NCI-H2227 treated with DMSO at 0.1 percent for 48 hours (cell line): ENCODE measurements at places on chromosomes 3 and 15.

GRCh38 chr15:79042213-79042928 is 48.2 kb downstream of the RASGRF1 start:
- no peak for DNase-seq

DNA sequence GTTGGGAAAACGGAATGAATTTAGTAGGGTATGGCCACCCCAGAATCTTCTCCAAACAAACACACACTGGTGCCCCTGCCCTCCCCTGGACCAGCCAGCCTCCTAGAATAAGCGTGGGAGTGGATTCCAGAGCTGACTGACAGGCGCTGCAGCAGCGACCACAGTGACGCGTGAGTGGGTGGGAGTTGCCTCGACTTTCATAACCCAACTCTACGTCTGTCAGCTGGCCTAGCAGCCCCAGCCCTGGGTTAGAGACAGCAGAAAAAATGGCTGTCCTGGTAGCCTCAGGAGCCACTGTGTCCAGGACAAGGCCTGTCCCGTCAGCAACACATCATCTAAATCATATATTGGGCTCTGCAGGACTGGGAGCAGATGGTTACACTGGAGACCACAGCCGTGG is 10.0 kb downstream of the PLA2G4B start:
- DNase-seq: no peak

- DNase-seq: no peak
Observed at GRCh38 chr3:62277450-62277849, 95.9 kb downstream of the FEZF2 start.

- DNase-seq: peak; percentile 64
Observed at GRCh38 chr15:40098489-40099261, 10.0 kb downstream of the BMF start.

DNA sequence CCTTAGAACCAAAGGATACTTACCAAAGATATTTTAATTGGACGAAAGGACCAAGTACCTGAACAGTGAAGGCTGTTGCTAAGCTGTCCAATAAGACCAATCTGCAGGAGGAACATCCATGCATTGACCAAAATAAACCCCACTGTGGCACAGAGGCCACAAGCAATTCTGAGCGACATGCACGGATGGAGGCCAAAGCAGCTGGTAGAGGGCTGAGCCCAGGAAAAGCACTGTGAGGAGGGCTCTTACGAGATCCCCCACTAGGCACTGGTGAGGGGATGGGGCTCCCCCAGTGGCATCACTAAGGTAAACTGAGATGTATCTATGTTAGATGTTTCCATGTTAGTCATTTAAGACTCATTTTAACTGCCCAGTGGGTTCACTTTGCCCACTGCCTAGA is 720.2 kb upstream of the LMCD1 start:
- DNase-seq: no peak

DNA sequence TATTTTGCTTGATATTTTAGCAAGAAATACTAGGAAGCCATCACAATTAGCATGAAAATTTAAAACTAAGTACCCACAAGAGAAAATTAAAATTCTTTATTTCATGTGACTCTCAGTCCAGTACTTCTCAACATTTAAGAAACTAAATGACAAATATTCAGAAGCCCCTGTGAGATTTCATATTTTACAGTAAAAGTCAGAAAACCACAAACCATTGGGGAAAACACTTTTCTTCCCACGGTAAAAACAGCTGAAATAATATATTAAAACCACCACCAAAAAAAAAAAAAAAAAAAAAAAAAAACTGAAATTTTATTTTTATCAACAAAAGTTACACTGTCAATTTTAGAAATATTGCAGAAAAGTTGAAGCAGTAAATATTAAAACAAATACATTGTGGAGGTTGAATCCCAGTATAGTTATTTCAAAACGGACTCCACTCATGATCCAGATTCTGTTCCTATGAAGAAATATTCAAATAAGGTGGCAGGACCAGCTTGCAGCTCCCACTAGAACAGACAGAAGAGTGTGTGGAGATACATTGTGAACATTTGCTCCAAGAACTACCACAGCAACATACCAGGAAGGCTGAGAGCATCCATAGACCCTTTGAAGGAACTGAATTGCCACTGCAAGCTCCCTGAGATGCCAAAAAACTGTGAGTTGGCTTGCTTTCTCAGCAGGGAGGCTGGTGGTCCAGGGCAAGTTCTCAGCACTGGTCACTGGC is 308.2 kb downstream of the CTNNB1 start:
- no peak for DNase-seq

DNA sequence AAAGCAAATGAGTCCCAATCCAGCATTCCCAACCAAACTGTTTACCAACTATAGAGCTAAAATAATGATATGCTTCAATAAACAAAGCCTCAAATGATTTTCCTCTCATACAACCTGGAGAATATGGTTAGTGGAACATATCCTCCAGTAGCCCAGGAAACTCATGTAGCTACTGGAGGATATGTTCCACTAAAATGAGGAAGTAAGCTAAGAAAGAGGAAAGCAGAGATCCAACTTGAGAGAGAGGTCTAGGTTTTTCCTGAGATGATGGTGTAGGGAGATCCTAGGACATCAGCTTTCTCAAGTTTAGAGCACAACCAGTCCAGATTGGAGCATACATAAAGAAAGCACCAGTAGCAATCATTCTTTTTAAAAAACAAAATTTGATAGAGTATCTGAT is 44.6 kb upstream of the SLC4A7 start:
- DNase-seq: no peak

GRCh38 chr3:171876680-171877147 is 33.6 kb downstream of the TMEM212 start:
- no peak for DNase-seq

DNA sequence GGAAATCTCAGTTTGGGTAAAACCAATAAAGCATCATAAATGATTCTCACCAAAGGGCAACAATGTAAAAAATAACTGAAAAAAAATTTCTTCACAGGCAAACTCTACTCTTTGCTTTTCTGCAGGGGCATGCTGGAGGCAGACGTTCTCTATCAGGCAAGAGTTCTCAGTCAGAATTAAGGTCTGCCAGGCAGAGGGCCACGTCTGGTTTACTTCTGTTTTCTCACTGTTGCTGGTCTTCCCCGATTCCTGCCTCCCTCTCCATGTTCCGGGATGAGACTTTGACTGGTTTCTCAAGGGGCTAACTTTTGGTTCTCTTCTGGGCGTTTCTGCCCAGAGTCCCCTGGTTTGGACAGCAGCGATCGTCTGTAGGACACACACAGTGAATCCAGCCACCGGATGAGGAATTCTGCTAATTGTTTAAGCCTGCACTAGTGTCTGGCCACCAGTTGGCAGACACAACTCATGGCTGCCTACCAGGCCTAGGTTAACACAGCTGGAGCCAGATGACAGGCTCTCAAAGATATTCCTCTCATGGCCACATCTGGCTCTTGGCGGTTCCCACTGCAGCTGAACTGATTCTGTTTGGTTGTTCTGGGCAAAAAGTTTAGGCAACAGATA is 273.1 kb downstream of the FOXP1 start:
- DNase-seq: no peak

GRCh38 chr3:113649174-113649845 is 47.1 kb downstream of the USF3 start:
- DNase-seq: no peak

DNA sequence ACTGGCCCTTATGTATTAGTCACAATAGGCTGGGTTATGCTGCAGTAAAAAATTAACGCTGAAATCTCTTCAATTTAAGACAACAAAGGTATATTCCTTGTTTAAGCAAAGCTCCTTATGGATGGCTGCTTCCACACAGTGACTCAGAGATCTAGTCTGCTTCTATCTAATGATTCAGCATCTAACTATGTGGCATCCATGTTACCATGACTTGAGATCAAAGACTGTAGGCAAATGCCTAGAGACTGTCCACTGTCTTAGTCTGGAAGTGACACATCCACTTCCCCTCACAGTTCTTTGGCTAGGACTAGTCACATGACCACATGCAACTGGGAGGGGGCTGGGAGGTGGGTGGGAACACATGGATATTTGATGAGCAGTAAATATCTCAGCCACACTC is 61.3 kb upstream of the PSMD6 start:
- DNase-seq: no peak

GRCh38 chr3:50649451-50649931 is 25.2 kb upstream of the DOCK3 start:
- peak; percentile 22 for DNase-seq

- no peak for DNase-seq
Observed at GRCh38 chr3:114362815-114363214, 69.0 kb downstream of the TIGIT start.

DNA sequence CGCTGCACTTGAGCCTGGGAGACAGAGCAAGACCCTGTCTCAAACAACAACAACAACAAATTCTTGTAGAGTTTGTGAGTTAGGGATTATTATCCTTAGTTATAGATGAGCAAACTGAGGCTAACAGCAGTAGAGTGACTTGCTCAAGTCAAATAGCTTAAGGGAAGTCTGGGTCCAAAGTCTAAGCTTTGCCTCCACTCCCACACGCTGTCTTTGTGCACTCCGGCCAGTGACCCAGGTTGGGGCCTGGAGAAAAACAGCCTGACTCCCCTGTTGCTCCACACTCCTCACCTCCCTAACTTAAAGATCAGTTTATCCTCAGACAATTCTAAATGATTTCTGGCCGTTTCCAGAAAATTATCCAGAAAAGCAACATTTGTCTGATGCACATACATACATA is 9.2 kb upstream of the SIN3A start:
- no peak for DNase-seq

- DNase-seq: no peak
Observed at GRCh38 chr15:50107591-50108408, 11.2 kb downstream of the ATP8B4 start.

GRCh38 chr3:39933986-39934693 is 124.7 kb downstream of the MYRIP start:
- DNase-seq: no peak

DNA sequence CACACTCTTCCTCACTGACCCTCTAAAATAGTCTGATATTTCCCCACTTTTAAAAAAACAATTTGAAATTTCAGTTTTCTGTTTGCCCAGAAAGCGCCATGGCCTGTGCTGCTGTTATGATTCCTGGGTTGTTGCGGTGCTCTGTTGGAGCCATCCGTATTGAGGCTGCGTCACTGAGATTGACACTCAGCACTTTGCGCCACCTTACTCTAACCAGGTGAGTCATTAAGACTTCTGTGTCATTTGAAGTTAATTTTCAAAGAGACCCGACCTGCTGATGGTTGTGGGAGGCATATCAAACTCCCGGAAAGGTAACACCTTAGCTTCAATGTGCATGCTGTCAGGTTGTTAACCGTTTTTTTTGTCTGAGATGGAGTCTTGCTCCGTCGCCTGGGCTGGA is 5.8 kb downstream of the OXNAD1 start:
- DNase-seq: no peak

GRCh38 chr15:37016231-37016630 is 84.1 kb downstream of the MEIS2 start:
- no peak for DNase-seq

DNA sequence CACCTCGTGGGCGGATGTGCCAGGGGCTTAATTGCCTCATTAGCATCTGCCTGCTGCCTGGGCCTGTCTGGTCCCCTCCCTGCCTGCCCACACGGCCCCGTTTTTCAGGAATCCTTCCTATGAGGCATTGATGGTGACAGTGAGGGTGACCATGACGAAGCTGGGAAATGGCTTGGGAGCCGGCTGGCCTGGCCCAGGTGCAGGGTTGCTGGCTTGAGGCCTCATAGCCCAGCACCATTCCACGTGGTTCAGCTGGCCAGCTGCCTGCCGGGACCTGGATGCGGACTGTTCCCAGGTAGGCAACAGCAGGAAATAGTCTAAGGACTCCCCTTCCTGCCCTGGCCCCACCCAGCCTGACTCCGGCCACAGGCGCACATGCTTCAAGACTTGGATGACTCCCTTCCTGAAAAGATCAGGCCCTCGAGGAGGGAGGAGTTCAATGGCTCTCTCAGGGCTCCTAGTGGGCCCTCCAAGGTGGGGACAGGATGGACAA is 8.9 kb upstream of the DUSP7 start:
- DNase-seq: no peak

GRCh38 chr15:56337084-56337725 is 28.0 kb upstream of the TEX9 start:
- no peak for DNase-seq

DNA sequence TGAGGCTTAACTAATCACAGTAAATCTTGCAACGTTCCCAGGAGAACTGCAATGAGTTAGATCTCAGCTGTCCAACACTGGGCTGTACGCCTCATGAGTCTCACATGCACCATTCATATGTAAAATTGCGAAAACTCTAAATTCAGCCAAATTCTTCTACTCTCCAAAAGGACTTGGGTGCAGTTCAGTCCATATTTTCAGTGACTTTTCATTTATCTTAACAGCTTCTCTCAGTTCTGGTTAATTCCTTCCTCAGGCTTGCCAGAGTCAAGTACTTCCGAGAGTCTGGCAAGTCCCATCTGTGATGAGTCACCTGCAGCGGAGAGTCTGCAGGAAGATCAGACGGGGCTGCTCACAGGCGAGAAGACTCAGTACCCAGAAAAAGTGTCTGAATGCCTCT is 11.5 kb downstream of the CCDC80 start:
- DNase-seq: no peak

- no peak for DNase-seq
Observed at GRCh38 chr3:126553284-126554084, 5.2 kb downstream of the C3orf22 start.
